RPMI7951 (cell line): ENCODE measurements at places on chromosomes 16 and 17.

GRCh38 chr17:5571281-5571680 is 13.0 kb downstream of the NLRP1 start:
- no peak for DNase-seq

DNA sequence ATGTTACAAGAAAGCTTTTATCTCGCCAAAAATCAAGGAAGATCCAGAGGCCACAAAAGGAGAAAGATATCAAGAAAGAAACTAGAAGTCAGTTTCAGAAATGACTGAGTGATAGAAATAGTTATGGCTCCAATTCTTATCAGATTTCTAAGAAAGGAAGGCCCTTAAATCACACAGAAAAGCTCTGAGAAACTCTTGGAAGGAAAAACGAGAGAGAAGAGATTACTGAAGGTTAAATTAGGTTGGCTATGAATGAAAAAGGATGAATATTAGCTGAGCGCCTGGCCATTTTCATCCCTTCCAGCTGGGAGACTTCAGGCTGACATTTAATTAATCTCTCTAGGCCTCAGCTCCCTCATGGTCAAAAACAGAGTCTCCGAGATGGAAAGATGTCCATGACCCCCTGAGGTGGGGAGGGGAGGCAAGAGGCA is 72.3 kb downstream of the CYTH1 start:
- DNase-seq: no peak

DNA sequence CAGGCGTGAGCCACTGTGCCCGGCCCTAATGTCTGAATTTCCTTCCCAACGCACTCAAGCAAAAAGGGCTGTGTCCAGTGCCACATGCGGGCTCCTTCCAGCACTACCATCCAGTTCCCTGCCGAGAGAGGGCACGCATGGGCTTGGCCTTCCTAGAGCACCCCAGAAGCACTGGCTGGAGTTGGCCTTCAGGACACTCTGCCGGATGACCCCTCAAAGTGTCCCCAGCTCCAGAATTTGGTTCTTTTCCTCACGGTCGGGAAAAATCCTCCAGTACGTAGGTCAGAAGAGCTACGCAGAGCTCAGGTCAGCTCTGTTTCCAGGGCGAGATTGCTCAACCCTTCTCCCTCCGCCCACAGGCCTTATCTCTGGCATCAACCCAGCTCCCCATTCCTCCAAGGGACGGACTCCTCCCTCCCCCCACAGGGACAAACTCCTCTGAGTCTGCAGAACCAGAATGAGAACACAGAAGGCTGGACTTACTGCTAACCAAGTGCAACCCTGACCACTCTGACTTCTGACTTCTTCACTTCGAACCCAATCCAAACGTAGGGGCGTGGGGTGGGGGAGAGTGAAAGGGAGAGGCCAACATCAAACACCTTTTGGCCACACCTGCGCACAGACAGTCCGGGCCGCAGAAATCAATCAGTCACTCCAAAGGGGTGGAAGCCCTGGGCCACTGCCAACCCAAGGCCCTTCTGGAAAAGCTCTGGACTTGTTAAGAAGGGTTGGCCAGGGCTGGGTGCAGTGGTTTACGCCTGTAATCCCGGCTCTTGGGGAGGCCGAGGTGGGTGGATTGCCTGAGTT is 3.6 kb downstream of the CDC42EP4 start:
- peak; percentile 63 for DNase-seq

DNA sequence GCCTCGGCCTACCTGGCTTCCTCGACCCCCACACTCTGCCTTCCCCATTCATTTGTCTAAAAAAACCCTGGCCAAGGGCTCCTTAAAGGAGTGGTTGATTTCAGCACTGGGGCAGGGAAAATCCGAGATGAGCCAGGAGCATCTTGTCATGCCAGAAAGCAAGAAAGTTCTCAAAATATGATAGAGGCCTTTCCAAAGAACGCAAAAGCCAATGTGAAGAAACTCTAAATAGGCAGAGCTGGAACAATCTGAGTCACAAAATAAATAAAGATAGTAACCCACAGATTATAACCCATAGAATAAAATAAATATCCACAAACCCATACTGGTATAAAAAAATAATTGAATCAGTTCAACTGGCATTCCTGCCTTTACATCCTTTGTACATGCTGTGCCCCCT is 192.3 kb upstream of the SALL1 start:
- no peak for DNase-seq

- DNase-seq: peak; percentile 34
These were observed 366.6 kb upstream of the CCL2 start for GRCh38 chr17:33888455-33888854.

DNA sequence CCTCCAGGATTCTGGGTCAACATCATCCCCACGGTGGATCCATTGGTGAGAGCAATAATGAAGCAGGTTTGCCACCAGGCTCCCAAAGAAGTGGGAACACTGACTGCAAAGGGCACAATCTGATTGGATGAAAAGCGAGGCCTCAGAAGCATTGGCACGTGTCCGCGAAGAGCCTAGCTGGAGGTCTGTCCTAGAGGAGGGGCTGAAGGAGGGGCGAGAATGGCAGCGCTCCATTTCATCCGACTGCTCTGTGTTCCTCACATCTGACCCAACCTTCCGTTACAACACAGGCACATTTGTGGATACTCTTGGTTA is 79.9 kb downstream of the MRC2 start:
- no peak for DNase-seq

- DNase-seq: peak; percentile 95
These were observed at the start of gene NFATC3 for GRCh38 chr16:68085259-68086071. TSS of gene NFATC3 (plus strand) at chr16:68085370. CDS start at chr16:68085682, 312 bp downstream.

- no peak for DNase-seq
These were observed 195.7 kb upstream of the WSCD1 start for GRCh38 chr17:5874486-5874885.

- no peak for DNase-seq
These were observed 7.3 kb downstream of the CDH11 start for GRCh38 chr16:65114527-65114926.

GRCh38 chr17:61450641-61451537 is 1.3 kb upstream of the TBX4 start:
- DNase-seq: no peak

DNA sequence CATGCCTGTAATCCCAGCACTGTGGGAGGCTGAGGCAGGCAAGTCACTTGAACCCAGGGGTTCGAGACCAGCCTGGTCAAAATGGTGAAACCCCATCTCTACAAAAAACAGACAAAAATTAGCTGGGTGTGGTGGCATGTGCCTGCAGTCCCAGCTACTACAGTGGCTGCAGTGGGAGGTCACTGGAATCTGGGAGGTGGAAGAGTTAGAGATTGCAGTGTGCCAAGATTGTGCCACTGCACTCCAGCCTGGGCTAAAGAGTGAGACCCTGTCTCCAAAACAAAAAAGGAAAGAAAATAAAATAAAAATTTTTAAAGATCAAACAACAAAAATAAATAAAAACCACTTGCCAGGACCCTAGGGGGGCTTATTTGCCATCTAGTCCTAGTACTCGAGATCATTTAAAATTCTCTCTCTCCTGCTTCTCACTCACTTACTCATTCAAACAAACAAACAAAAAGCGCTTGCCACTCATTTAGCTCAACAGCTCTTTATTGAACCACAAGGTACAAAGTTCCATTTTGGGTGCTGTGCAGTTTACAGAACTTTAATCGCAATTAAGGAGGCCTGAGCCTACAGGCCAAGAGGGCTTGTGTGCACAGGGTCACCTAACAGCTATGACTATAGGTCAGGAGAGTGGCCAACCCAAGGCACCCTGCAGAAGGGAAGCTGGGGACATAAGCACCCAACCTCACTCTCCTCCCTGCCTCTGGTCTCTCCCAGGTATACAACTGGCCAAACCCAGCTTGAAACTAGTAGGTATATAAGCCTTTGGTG is 4.4 kb downstream of the CHD9NB start:
- DNase-seq: no peak

- no peak for DNase-seq
These were observed 55.6 kb downstream of the MMD start for GRCh38 chr17:55366020-55366481.

DNA sequence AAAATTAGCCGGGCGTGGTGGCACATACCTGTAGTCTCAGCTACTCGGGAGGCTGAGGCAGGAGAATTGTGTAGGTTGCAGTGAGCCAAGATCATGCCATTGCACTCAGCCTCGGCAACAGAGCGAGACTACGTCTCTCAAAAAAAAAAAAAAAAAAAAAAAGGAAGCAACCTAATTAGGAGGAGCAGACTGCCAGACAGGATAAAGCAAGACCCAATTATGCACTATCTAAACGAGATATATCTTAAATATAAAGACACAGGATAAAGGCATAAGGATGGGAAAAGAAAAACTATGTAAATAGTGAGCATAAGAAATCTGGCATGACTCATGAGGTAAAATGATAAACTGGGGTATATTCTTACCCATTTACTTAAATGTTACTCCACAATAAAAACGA is 4.9 kb downstream of the TXNDC11 start:
- no peak for DNase-seq

DNA sequence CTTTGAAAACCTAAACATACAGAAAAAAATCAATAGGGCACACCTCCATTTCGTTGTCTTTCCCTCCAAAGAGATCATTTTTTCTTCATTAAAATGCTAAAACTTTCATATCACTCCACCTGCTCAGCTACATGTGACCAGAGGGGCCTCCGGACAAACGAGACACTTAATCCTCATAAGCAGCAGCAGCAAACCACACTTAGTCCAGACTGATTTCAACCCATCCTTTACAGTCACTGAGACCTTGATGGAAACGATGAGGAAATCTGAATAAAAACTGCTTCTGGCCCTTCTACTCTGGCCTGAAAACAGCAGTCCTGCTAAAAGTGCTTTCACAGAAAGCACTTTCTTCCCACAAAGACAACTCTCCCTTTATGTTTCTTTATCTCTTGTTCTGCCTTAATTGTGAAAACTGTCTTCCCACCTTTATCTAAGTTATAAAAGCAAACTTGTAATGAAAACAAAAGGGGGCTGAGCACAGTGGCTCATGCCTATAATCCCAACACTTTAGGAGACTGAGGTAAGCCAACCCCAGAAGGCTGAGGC is 4.6 kb downstream of the ANKRD11 start:
- DNase-seq: no peak

DNA sequence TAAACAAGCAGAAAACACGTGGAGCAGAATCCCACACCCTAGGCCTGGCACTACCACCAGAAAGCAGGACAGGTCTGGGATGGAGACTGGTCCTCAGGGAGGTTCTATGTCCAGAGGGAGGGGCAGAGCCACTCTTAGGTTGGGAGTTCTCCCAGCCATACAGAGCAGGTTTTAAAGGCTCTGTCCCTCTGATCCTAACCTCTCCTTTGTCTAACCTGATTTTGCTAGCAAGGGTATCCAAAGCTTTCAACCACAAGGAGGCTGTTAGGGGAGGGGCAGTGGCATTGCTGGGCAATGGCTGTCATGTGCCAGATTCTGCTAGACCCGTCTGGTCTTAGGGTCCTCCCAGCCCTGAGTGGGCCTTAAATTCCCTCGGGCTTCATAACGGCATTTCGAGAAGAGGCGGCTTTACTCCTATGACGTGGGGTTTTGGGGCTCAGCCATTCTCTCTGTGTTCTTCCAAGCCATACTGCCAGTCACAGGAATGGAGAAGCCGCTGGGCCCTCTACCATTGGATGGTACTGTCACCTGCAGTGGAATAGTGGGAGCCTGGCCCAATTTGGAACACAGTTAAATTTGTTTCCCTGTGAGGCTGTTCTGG is 5.7 kb downstream of the TPPP3 start:
- no peak for DNase-seq

- no peak for DNase-seq
These were observed 18.8 kb upstream of the ZFPM1 start for GRCh38 chr16:88434353-88434690.

- peak; percentile 31 for DNase-seq
These were observed 21.5 kb downstream of the GPR179 start for GRCh38 chr17:38322156-38322779.

GRCh38 chr17:39938140-39938869 is 10.8 kb downstream of the LRRC3C start:
- DNase-seq: no peak
